ENCODE measurements at places on chromosomes 3 and 15. TPM values are rescaled to one million over a fixed set of nuclear protein-coding genes. Genes with fewer than 3 reads are reported as not detected.

The SLC22A13 gene
- total RNA-seq: 0.09 TPM

The CLPX gene
- 42.0 TPM for total RNA-seq

The LSG1 gene
- 29.5 TPM for total RNA-seq

The LTK gene
- 0.14 TPM for total RNA-seq

DNA sequence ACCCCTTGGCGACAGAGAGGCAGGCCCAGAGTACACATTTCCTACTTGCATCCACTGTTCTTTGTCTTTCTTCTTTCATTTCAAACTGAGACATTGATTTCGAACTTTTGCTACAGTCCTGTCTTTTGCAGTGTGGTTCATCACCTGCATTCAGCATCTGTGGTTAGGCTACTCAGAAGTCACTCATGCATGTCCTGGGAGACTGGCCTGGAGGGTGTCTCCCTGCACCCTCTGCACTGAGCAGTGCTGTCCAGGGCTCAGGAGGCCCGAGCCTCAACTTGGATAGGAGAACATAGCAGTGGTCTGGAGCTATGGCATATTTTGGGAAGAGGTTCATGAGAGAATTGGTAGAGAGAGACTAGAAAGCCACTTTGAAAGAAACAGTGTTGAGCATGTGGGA, 240.2 kb upstream of the TPRG1 start:
- DNase-seq: no peak
- H3K36me3 ChIP-seq: no peaks in the 10 kb centered on the region
- H3K4me1 ChIP-seq: peaks cover 3% of the 10 kb centered on the region
- no peak overlapping the region for H3K27ac ChIP-seq
- no peaks in the 10 kb centered on the region for H3K27me3 ChIP-seq

- no peaks in the 10 kb centered on the region for H3K4me1 ChIP-seq
- H3K36me3 ChIP-seq: no peaks in the 10 kb centered on the region
- no peaks in the 10 kb centered on the region for H3K27me3 ChIP-seq
- no peak overlapping the region for H3K27ac ChIP-seq
- no peak for DNase-seq
Observed at GRCh38 chr15:44325568-44325967, 37.0 kb downstream of the GOLM2 start.

GRCh38 chr3:149385617-149386298, 8.3 kb upstream of the TM4SF1 start:
- no peaks in the 10 kb centered on the region for H3K27me3 ChIP-seq
- no peak overlapping the region for H3K27ac ChIP-seq
- no peaks in the 10 kb centered on the region for H3K36me3 ChIP-seq
- H3K4me1 ChIP-seq: no peaks in the 10 kb centered on the region

DNA sequence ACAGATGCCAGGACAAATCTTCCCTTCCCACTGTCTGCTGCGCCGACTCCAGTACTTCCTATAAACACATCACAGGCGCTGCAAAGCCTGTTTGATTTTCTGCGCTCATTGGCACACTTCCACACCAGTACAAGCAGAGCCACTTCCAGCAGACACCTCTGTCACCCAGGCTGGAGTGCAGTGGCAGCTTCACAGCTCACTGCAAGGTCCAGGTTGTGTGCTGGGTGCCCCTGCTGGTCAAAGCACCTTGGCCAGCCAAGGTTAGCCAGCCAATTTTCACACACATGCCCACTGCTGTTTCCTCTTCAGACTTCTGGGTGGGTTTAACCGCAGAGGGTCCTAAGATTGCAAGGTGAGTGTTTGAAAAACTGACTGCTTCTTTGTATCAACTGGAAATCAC, 4.9 kb downstream of the CHDH start:
- no peak for DNase-seq
- peaks cover 42% of the 10 kb centered on the region for H3K27me3 ChIP-seq
- H3K4me3 ChIP-seq: no peak overlapping the region
- peaks cover 4% of the 10 kb centered on the region for H3K4me1 ChIP-seq

- no peak for DNase-seq
- H3K27me3 ChIP-seq: no peaks in the 10 kb centered on the region
- H3K4me1 ChIP-seq: peaks cover 4% of the 10 kb centered on the region
- no peak overlapping the region for H3K4me3 ChIP-seq
Observed at GRCh38 chr15:68352401-68353062, 75.0 kb downstream of the FEM1B start.

DNA sequence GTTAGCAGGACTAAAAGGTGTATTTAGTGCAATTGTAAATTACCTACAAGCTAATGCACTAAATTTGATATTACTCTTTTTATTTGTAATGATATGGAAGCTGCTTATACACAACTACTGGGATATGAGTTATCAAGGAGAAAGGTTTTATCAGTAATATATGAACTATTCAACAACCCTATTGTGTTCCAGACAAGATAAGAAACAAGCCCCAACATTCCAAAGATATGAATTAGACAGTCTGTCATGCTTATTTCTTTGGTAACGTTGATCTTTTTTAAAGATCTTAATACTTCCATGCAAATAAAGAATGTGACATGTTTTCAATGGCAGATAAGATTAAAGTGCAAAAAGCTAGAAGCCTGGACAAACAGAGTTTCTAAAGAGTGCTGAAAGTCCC, 314.0 kb upstream of the THBS1 start:
- H3K27ac ChIP-seq: no peak overlapping the region
- H3K4me1 ChIP-seq: no peaks in the 10 kb centered on the region
- H3K4me3 ChIP-seq: no peak overlapping the region
- no peaks in the 10 kb centered on the region for H3K36me3 ChIP-seq

DNA sequence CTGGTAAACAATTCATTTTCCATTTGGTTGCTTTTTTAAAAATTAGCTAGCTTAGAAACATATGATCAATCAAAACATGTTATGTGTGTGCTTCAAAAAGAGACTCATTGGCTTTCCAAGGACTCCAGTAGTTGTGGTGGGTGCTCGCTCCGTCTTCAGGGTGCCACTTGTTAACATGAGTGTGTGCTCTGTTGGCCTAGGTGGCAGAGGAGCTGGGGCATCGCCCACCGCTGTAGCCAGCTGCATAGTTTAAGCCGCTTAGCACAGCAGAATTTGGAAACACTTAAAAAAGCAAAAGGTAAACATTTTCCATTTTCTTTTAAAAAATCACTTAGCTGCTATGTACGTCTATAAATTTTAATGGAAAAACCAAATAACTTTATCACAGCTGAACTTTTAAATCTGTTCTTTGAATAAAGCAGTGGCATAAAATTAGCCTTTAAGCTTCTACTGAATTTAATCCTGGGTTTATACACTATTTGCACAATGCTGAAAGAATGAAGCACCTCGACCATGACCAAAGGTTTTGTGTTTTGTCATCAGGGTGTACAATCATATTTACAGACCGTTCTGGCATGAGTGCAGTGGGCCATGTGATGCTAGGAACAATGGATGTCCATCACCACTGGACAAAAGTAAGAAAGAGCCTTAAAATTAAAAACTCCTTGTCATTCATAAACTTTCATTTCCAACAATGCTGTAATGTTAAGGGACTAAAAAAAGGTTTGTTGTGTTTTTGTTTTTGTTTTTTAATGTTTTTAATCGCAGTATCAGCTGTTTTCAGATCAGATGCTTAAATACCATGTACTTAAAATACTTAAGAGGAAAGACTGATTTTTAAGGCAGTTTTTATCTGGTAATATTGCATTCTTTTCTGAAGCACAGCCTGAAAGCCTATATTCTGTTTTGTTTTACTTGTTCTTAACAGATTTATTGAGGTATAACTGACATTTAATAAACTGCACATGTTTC, 57.9 kb downstream of the TCAIM start:
- DNase-seq: no peak
- no peaks in the 10 kb centered on the region for H3K4me1 ChIP-seq
- no peaks in the 10 kb centered on the region for H3K36me3 ChIP-seq
- no peaks in the 10 kb centered on the region for H3K27me3 ChIP-seq
- no peak overlapping the region for H3K4me3 ChIP-seq
